ENCODE measurements at places on chromosomes 5 and 9. TPM values are rescaled to one million over a fixed set of nuclear protein-coding genes. Genes with fewer than 3 reads are reported as not detected.

CHSY3 gene
- not detected for total RNA-seq

LPAR1 gene
- not detected for total RNA-seq

CD74 gene
- 445 TPM for total RNA-seq

AQP7 gene
- total RNA-seq, result not detected

NEURL1B gene
- 0.37 TPM for total RNA-seq

ESM1 gene
- 0.37 TPM for total RNA-seq

ST8SIA4 gene
- total RNA-seq, result 82.3 TPM

PCDHB10 gene
- not detected for total RNA-seq

INSL6 gene
- total RNA-seq, result not detected

CSF2 gene
- total RNA-seq, result 764 TPM

APBA1 gene
- total RNA-seq, result 0.98 TPM

FBXW2 gene
- total RNA-seq, result 80.2 TPM

CDX1 gene
- not detected for total RNA-seq
